ENCODE measurements at places on chromosomes 12 and 14.

DNA sequence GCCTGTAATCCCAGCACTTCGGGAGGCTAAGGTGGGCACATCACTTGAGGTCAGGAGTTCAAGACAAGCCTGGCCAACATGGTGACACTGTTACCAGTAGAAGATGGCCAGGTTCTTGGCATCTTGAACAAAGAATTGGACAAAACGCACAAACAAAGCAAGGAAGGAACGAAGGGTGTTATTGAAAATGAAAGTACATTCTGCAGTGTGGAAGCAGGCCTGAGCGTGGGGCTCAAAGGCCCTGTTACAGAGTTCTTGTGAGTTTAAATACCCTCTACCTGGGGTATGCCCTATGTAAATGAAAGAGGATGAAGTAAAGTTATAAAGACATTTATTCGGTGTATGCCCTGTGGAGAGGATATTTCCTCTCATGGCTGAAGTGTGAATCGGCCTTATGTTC lies 20.8 kb upstream of the CDK17 start:
- no peak for DNase-seq

DNA sequence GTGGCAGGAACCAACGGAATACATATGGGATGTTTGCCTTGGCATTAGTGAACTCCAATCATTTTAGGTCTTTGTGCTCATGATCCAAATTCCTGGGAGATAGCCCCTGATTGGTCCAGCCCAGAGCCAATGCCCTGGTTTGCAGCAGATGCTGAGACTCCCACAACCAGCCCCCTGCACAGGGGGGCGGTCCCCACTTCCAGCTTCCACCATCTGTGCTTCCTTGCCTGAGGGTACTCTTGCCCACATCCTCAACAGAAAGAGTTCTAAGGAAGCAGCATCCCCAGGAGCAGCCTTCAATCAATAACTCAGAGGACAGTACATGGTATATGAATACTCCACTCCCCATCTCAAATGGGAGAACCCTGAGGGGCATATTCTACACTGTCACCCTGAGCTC lies 39.7 kb upstream of the FICD start:
- DNase-seq = no peak

DNA sequence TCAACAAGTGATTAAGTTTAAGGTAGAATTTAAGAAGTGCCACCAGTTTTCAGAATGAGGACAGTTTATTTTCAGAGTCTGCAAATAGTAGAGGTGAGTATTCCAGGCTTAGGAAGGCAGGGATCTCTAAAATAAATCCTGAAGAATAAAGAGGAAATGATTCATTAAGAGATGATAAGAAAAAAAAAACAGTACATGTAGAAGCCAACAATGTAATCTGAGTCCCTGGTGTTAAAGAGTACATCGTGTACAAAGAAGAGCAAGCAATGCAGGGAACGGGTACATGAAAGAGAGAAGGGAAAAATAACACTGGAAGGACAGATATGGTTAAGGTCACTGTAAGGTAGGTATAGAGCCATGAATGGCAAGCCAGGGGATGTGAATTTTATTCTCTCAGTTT lies 95.2 kb upstream of the FOXG1 start:
- DNase-seq = no peak

DNA sequence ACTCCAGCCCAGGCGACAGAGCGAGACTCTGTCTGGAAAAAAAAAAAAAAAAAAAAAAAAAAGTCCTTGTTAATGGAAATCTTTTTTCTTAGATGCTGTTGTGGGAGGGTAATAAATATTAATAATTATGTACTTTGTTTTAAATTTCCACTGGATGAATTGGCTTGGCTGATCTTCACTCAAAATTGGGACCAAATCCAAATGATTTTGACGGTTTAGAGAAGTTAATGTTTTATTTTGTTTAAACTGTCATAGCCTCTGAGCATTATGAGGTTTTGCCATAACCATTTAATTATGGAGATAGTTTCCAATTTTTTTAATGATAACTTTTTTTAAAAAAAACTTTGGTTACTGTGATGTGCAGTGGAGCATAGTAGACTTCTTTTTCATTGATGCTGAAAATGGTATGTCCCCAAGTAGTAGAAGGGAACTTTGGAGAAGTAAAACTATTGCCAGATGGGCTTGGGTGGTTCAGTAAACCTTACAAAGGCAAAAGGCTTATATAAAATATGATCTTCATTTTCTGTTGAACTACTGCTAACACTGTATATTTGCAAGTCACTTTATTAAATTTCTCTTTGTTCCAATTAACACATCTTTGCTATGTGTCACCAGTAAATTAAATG lies 3.9 kb upstream of the PMCH start:
- no peak for DNase-seq

- no peak for DNase-seq
These were observed 40.8 kb downstream of the SPATA7 start for GRCh38 chr14:88426271-88426670.

DNA sequence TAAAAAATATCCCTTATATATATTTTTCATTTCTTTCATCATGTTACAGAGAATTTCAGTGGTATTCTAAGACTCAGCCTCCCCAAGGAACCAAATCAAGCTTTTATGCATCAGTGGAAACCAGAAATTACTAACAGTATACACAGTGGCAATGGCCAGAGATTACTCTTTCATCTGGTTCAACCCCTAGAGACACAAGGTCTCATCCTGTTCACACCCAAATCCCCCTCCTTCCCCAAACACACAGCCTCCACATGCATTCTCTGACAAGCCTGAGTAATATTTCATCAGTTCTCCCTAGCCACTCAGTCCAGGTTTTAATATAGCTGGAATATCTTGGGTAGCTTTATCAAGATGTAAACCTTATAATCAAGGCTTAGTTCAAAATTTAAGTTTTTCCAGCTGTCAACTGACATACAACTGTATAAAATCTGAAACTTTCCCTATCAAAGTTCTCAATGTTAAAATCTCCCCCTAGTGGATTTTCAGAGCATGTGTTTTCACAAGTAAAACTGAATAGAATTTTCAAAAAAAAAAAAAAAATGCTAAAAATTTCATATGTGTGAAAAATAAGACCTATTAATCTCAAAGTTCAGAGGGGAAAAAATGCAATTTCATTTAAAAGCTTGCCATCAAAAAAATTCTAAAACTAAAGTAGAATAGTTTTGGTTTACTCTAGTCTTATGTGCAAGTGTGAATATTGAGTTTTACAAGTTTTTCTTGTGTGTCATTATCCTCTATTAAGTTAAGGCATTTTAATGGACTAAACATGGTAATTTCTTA lies 10.5 kb upstream of the SSTR1 start:
- no peak for DNase-seq

GRCh38 chr14:103606963-103607668 lies 21.9 kb upstream of the KLC1 start:
- DNase-seq = peak; percentile 41

GRCh38 chr12:95805864-95806671 lies 15.5 kb upstream of the NTN4 start:
- DNase-seq = no peak

DNA sequence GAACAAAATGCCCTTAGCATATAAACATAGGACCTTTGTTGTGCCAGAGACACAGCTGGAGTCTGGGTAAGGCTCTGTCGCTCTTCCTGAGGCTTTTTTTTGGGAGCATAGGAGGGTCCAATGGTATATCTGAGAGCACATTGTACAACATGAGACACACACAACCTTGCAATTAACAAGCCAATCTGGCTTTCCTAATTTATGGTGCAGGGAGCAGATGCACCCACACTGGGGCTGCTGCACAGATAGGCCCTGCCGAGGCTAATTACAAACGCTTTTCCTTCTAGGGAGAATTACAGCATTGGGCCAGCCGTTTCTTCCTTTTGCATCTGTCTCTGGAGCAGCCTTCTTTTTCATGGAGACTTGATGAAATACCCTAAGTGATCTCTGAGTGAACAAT lies 75.0 kb upstream of the OVCH1 start:
- DNase-seq = no peak

DNA sequence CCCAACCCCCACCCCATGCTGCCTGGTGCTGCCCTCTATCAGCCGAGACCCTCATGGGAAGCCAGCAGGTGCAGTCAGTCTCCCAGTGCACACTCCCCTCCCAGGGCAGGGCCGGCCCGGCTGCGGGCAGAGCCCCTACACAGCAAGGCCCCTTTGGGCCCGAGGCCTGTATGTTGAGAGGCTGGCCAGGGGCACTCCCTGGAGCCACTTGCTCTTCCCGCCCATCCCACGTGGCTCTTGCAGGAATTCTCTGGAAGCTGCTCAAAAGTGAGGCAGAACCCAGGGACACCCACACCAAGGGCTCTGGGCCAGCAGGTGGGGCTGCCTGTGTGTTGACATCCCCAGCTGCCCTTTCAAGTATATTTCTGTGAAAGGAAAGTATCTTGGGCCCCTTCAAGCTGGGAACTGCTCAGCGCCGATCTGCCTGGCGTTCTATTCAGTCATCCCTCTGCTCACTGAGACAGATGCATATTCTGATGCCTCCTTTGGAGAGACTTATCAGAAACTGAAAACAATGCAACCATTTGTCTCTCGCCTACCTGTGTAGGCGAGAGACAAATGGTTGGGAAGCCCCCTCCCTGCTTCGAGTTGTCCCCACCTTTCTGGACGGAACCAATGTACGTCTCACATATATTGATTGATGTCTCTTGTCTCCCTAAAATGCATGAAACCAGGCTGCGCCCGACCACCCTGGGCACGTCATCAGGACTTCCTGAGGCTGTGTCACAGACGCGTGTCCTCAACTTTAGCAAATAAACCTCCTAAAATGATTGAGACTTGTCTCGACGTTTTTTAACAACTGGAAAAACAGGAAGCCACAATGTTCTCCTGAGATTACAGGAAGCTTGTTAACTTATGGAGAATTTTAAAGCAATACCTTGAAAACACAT lies 6.0 kb downstream of the GPR132 start:
- peak; percentile 21 for DNase-seq

DNA sequence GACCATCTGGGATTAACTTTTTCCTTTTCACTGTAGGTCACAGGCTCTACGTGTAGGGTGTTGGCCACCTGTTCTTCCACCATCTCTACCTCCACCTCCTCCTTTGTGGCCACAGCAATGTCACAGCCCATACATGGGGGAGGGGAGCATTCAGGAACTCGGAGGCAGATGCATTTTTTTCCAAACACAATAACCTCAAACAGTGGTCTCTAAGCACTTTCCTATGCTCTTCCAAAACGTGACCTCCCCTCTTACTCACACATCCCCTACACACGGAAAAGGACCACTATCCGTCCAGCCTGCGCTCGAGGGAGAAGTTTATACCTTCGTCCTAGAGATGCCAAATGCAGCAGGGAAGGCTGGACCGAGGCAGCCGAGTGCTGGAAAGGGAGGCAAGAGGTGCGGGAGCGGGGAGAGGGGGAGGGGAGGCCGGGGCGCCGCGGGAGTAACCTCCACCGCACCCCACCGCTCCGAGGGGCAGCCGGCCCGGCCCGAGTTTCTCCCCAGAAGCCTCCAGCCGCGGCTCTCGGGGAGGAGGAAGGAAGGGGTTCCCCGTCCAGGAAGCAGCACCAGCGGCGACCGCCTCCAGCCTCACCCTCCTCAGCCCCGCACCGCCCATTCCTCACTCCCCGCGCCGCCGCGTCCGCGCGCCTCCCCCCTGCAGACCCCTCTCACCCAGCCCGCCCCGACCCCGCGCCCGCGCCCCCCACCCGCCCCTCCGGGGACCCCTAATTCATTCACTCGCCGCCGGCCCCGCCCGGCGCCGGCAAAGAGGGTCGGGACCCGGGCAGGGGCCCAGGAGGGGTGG lies 594 bp downstream of the KRAS start:
- peak; percentile 40 for DNase-seq

GRCh38 chr12:75305412-75306332 lies 24.5 kb downstream of the CAPS2 start:
- no peak for DNase-seq

DNA sequence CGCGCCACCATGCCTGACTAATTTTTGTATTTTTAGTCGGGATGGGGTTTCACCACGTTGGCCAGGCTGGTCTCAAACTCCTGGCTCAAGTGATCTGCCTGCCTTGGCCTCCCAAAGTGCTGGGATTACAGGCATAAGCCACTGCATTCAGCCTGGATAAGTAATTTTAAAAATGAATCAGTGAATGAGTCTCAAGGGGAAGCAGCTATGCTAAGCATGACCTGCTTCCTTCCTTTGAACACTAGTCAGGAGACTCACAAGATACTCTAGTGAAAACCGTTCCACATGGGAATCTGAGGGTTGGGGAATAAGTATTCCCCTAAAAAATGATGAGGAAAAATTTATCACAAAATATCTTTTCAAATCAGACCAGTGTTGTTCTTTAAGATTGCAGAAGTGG lies 10.7 kb upstream of the FAM234B start:
- DNase-seq = no peak

GRCh38 chr12:120162763-120163162 lies 31.8 kb downstream of the GCN1 start:
- no peak for DNase-seq

- DNase-seq = peak; percentile 82
These were observed 58.0 kb downstream of the TTC7B start for GRCh38 chr14:90758028-90758889.

- DNase-seq = no peak
These were observed 29.6 kb downstream of the KCNK13 start for GRCh38 chr14:90091393-90091792.

DNA sequence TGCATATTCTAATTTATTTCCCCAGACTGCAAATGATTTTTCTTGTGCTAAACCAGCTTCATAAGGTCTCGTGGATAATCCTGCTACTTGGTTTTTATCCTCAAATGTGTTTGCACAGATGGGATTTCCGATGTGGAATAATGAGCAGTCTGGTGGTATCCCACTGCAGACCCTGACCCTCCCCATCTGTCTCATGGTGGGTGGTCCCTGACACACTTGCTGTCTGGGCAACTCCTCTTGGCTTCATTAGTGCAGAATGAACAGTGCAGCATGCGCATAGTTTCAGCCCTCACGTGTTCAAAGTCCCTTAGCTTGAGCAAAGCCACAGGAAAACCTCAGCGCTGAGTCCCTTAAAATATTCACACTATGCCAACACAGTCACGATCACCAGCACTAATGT lies 996.5 kb downstream of the AACS start:
- no peak for DNase-seq

GRCh38 chr12:2354151-2354991 lies 301.6 kb downstream of the CACNA1C start:
- no peak for DNase-seq

DNA sequence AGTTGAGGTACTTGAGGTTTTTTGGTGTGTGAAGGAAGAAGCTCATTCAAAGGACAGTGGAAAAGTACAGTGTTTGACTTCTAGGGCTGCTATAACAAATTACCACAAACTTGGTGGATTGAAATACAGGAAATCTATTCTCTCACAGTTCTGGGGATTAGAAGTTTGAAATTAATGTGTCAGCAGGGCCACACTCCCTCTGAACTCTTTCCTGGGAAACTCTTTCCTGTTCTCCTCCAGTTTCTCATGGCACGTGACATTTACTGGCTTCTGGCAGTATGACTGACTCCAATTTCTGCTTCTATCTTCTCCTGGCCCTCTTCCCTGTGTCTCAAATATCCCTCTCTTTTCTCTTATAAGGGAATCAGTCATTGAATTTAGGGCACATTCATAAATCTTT lies 160.2 kb downstream of the CCDC91 start:
- no peak for DNase-seq

All from stimulated activated CD8-positive, alpha-beta memory T cell treated with anti-CD3 and anti-CD28 coated beads, Interleukin-7, amount 100 ng/mL, for 4 hours (primary cell).